ENCODE measurements at places on chromosomes 7 and 10.
A peak's percentile ranks its signal among the peaks of the same experiment; 100 is the strongest.

GRCh38 chr10:79155301-79156081, 86.7 kb downstream of the ZMIZ1 start:
- peak; percentile 18 for DNase-seq

- DNase-seq = peak; percentile 99
These were observed 9.3 kb downstream of the NOD1 start for GRCh38 chr7:30469303-30469702.

GRCh38 chr10:25206693-25207414, 32.1 kb downstream of the GPR158 start:
- no peak for DNase-seq

GRCh38 chr10:36759141-36759805, 366.1 kb upstream of the ANKRD30A start:
- peak; percentile 91 for DNase-seq

DNA sequence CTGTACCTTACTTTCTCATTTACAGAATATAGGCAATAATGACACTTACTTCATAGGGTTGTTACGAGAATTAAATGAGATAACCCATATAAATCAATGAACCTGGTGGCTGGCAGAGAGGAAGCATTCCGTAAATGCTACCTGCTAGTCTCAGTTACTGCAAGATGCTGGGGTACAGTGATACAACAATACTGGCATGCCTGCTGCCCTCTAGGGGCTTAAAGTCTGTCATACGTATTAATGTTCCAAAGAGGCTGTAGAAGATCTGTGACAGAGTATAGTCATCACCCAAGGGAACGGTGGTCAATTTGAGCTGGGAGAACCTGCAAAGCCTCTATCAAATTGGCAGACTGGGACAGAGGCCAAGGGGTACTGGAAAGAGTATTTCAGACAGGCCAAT, 421.5 kb downstream of the GPAM start:
- DNase-seq = no peak

GRCh38 chr10:117408436-117409384, 33.5 kb upstream of the PDZD8 start:
- DNase-seq = no peak

Measured in choroid plexus epithelial cell (primary cell).